NCI-H2171 (cell line): ENCODE measurements at places on chromosomes 16 and 17.

DNA sequence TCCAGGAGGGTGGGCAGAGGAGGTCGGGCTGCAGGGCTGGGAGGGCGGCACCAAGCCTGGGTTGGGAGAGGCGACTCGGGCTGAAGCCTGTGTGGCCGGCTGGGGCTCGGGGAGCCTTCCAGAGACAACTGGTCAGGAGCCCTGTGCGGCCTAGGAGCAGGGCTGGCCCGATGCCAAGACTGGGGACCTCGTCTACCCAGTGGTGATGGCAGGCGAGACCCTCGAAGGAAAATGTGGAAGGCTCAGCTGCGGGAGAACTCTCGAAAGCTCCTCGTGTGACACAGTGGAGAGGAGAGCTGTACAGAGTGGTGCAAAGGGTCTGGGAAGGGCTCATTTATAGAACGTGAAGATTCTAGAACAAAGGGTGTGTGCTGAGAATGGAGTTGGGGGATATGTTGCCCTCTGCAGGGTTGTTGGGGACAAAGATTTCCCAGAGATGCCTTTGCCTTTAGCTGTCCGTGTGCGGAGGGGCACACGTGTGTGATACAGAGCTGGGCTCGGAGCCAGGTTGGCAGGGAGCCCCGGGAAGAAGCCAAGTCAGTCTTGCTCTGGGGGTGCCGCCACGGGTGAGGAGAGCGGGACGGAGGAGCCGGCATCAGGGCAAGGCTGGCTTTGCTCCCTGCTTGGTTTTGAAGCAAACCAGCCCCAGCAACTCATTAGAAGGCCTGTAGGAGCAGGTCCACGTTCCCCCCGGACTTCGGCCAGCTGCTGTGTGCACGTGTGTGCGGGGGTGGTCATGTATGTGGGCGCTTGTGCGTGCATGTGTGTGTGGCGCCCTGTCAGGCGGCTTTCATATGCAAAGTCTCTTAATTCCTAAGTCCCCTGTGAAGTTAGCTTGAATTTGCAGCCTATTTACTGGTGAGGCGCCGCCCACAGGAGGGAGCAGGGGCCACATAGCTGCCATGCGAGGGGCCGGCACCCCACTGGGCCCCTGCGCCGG is 132.4 kb upstream of the CHMP6 start:
- DNase-seq = peak; percentile 43

DNA sequence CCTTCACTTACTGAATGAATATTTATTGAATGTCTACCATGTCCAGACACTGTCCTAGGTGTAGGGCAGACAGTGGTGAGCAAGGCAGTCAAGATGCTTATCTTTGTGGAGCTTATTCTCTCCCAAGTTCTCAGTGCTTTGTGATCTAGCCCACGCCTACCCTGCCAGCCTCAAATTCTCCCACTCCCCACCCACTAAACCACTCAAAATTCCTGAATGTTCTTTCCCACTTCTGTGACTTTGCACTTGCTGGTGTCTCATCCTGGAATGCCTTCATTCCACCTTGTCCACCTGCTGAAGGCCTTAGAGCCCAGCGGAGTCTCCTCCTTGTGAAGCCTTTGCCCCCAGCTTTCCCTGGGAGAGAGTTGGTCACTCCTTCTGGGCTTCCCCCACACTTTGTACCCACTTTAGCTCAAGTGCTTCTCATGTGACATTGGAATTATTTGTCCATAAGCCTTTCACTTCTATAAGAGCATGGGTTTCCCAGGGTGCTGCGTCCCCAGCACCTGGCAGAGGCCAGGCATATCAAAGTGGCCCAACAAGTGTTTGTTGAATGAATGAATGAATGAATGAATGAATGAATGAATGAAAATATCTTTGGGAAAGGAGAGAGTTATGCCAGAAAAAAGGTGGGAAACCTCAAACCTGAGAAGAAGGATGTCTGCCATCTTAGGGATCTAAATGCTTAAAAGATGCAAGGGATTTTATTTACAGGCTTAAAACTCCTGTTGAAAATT is 23.0 kb downstream of the CCDC182 start:
- no peak for DNase-seq

DNA sequence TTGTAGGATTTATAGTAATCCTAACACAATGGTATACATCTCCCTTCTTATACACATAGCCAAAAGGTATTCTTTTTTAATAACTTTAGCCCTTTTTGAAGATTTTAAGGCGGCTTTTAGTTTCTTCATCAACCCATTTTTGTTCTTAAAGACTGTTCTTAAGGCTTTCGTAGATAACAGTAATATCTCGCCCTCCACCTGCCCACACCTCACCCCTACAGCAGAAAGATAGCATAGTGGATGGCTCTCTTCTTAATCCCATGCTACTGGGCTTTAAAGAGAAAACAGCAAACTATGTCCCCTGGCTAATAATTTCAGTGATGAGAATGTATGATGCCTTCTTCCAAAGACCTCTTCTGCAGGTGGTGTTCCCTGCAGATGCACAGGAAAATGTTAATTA is 8.6 kb downstream of the IGSF6 start:
- no peak for DNase-seq

DNA sequence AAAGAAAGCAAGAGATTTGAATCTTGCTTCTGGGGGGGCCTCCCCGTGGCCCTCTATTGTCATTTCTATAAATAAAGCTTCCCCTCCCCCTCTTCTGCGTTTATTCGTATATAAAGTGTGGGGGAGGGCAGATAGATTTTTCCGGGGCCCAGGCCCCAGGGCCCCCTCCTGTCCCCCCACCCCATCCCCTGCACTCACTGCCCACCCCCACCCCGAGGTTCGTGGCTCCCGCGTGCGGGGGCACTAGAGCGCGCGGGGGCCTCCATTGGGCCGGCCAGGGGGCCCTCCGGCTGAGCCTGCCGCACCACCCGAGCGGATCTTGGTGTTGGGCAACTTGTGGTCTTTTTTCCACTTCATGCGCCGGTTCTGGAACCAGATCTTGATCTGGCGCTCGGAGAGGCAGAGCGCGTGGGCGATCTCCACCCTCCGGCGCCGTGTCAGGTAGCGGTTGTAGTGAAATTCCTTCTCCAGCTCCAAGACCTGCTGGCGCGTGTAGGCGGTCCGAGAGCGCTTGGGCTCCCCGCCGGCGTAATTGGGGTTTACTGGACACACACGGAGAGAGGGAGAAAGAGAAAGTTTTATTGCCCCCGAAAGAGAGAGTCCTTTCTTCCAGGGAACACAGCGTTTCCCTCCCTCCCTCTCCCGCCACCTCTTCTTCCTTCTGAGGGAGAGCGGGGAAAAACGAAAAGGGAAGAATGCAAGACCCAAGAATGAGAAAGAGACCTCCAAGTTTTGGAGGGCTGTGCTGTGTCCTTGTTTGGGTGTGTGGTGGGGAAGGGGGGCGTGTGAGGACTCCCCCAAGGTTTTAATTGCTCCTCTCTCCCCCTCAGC is 1.5 kb downstream of the HOXB4 start:
- no peak for DNase-seq

- DNase-seq = no peak
Measured at GRCh38 chr16:58027916-58028455, 2.4 kb downstream of the MMP15 start.

DNA sequence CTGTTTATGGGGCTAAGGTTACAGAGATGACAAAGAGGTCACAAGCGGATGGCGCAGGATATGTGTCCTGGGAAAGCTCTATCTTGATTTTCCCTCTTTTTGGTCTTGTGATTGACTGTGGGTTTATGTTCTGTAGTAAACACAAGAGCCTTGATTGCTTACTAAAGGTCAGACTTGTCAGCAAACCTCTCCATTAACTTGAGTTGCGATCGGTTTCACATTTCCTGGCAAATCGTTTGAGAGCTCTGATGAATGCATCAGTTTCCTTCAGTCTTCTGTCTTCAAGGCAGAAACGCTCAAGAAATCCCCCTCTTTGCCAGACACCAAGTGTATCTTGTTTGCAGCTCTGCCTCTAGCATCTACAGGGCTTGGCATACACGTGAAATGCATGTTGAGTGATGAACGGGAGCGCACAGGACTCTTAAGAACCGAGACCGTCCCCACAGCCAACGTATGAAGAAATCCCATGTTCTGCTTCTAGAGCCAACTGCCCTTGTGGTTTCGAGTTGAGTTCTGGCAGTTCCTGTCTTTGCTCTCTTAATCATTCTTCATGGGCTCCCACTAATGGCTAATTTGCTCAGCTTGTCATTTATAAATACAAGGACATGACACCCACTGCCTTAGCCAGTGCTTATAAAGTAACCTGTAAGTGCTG is 143.3 kb downstream of the PITPNC1 start:
- DNase-seq = no peak

- DNase-seq = no peak
Measured at GRCh38 chr16:25264597-25264996, 7.0 kb upstream of the ZKSCAN2 start.

DNA sequence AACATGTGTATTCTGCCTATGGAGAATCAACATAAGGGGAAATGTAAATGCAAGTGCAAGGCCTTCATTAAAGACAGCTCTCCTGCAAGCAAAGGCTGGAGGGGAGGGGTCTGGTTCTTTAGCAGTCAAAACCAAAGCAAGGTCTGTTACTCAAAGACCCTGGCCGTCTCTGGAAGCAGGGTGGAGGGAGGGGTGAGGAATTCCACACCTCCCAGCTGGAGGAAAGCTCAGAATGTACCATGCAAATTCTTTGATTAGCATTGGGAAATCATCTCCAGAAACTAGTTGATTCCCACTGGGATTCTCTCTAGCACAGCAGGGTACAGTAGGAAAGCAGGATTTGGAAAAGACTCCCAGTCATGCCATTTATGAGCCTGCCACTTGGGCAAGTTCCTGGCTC is 77.3 kb upstream of the ASIC2 start:
- no peak for DNase-seq

GRCh38 chr17:21157586-21158370 is 31.0 kb downstream of the DHRS7B start:
- no peak for DNase-seq

- no peak for DNase-seq
Measured at GRCh38 chr16:73025151-73025855, 22.6 kb downstream of the ZFHX3 start.

DNA sequence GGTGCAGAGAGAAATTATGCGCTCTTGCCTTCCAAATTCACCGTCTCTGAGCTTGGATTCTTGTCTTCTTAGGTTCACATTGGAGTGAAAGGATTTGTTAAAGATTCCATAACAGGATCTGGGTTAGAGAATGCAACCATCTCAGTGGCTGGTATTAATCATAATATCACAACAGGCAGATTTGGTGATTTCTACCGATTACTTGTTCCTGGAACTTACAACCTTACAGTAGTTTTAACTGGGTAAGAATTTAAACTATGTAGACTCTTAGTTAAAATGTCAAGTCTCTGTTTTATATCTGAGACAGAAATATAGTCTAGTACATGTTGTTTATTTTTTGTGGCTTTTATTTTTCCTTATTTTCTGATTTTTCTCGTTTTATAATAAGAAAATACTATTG is 42.9 kb downstream of the CPD start:
- no peak for DNase-seq

GRCh38 chr17:12599186-12599920 is 66.3 kb upstream of the MYOCD start:
- DNase-seq = no peak

DNA sequence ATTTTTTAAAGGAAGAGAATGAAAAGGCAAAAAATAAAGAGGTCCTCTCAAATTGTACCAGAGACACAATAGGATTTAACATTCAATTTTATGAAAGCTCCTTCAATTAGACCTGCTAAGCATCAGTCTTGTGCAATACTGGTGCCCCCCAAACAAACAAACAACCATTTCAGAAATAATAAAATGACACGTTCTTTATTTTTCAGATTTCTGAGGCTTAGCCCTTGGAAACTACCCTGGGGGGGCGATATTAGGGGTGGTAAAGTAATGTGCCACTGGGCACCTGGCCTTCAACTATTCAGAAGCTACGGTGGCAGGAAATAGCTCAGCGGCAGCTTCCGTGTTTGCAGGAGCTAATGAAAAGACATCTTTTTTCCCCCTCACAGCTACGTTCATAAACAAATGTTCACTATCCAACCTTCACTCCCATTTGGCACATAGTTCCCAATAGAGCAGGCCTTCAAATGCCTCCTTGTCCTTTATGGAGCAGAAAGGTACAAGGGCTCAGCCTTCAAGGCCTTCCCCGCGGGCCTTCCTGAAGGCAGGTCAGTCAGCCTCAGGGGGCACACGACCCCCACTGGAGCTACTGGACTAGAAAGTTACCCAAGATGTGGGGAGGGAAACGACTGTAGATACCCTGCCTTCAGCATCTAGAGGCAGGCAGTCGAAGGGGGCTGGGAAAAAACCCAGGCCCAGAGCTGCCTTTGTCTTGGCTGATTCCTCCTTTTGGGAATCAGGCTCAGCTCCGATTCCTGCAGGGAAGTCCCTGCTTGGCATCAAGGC is 44.1 kb downstream of the TBX4 start:
- DNase-seq = no peak

- DNase-seq = no peak
Measured at GRCh38 chr17:17355426-17355825, 52.3 kb downstream of the NT5M start.

DNA sequence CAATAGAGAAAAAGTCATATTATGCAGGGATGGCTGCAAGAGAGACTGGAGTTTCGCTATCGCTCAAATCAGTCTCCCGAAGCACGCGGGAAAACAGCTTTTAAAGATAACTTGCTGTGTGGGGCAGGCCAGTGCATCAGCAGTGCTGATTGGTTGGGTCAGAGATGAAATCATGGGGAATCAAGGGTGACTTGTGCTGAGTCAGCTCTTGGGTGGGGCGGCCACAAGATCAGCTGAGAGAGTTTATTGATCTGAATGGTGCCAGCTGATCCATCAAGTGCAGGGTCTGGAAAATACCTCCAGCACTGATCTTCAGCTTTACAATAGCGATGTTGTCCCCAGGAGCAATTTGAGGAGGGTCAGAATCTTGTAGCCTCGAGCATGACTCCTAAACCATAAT is 430.5 kb downstream of the RBFOX1 start:
- no peak for DNase-seq

- no peak for DNase-seq
Measured at GRCh38 chr16:10812312-10813098, 6.1 kb downstream of the TVP23A start.

DNA sequence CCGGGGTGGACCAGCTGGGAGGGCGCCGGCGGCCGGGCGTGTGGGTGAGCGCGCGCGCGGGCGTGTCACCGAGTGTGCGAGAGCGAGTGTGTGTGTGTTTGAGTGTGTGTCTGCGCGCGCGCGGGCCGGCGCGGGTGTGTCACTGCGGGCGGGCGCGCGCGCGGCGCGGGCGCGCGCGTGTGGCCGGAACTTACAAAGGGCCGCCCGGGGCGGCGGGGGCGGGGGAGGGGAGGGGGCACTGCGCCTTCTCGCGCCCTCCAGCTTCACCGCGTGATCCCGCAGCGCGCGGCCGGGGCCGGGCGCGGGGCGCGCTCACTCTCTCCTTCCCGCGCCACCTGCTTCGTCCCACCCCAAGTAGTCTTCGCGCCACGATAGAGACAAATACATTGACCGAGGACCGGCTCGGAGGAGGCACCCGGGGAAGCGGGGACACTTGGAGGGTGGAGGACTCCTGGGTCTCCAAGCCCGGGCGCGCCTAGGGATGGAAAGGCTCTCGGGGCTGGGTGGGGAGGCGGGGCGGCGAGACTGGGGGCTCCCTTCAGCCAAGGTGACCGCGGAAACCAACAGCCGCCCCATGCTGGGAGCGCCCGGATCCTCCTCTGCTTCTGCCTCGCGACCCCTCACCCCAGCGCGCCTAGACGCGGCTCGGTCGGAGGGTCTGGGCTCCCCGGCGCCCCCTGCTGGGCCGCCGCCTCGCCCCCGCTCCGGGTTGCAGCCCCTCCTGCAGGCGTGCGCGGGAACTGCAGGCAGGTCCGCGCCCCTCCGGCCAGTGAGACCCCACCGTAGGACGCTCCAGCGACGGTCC is at the start of gene SRCIN1:
TSS of gene SRCIN1 (minus strand) at position 112 of the 805 bp plus-strand sequence. CDS start 247 bp downstream, outside the sequence.
- peak; percentile 58 for DNase-seq
